NCI-H2171 treated with DMSO at 0.1 percent for 48 hours (cell line): ENCODE measurements at places on chromosomes 1 and 21.
A peak's percentile ranks its signal among the peaks of the same experiment; 100 is the strongest.

DNA sequence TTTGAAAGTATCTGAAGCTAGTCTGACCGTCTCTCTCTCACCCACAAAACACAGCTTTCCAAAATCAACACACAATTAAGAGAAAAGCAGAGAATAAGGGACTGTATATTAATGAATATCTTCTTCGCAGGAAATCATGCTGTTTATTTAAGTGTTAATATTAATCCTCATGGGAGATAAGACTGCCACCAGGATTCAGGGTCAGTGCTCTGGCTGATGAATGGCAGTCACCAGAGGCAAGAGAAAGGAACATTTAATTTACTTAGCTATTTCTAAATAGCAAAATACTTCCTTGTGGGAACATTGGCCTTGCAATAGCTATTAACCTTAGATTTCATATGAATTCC lies 2.2 kb downstream of the SCYL3 start:
- DNase-seq, result no peak

DNA sequence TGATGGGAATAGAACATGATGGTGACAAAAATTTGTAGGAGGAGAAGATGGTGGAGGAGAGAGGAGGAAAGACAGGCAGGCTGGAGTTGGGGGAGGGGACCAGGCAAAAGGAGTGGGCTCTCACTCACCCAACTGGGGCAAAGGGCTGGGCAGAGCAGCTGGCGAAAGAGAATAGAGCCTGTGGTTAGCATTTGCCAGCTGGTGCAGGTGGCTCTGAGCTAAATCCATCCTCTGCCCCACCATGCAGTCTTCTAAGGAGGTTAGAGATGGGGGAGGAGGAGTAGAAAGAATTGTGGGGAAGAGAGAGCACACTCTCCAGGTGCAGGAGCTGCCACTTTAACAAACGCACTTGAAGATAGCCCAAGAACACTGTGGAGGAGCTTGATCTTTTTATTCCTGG lies 27.6 kb upstream of the SLAMF1 start:
- no peak for DNase-seq

- DNase-seq, result no peak
Observed at GRCh38 chr1:2943686-2944260, 77.5 kb upstream of the ACTRT2 start.

- DNase-seq, result no peak
Observed at GRCh38 chr1:229124116-229124515, 146.8 kb upstream of the RAB4A start.

- DNase-seq, result no peak
Observed at GRCh38 chr1:11156963-11157362, 32.2 kb upstream of the ANGPTL7 start.

DNA sequence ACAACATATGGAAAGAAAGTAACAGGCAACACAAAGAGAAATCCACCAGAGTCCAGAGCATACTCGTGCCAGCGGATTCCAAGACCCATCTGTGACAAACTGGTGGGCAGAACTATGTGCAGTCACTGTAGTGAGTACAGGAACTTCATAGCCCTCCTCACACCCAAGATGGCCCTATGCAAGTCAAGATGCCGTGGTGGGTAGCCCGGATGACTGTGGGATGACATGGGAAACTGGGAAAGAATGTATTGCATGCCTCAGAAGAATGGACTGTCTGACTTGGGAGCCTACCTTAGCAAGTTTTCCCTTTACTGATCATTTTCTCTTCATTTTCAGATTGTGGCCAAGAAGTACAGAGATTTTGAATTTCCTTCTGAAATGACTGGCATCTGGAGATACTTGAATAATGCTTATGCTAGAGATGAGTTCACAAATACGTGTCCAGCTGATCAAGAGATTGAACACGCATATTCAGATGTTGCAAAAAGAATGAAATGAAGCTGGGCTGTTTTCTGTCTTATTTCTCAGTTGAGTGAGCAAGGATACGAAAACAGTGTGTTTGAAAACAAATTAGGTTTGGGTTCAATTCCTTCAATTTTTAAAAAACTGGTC lies 47.3 kb downstream of the CLIC6 start:
- no peak for DNase-seq

- DNase-seq, result no peak
Observed at GRCh38 chr1:216549796-216550195, 126.5 kb upstream of the USH2A start.

DNA sequence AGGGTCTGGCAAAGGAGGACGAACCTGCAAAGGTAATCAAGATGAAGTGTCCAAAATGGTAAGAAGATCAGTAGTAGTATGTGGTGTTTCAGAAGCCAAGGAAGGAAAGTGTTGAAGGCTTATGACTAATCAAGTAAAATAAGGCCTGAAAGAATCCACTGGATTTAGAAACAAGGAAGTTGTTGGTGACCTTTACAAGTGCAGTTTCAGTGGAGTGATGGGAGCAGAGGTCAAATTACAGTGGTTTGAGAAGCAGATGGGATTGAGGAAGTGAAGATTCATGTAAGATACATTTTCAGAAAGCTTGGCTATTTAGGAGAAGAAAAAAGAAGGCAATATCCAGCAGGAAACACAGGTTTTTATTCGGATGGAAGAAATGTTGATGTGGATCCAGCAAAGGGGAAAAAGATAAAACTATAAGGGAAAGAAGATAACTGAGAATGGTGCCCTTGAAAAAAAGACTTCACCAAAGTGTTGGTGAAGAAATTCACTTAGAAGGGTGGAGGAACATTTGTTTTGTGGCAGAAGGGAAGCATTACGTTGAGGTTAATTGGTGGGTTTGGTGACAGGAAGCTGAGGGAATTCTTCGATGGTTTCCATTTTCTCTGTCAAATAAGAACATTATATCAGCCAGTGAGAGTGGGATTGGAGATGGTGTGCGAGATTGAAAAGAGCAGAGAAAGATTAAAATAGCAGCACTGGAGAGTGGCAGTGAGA lies 2.1 kb downstream of the ARMH1 start:
- no peak for DNase-seq

- no peak for DNase-seq
Observed at GRCh38 chr1:234331507-234331906, 41.7 kb upstream of the COA6 start.

DNA sequence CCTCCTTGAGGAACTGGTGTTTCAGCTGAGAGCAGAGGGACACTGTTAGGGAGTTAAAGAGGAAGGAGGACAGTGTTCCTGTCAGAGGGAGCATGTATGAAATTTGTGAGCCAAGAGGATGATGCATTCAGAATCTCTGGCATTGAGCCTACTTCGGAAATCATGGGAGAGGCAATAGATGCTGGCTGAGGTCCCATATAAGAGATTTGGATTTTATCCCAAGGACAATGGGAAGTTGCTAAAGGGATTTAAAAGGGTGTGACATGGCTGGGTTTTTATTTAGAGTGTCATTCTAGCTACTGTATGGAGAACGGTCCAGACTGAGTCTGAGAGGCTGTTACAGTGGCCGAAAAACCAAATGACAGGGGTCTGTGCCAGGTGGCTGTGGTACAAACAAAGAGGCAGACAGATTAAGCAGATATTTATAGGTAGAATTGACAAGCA lies 403.2 kb upstream of the B3GALT2 start:
- no peak for DNase-seq

DNA sequence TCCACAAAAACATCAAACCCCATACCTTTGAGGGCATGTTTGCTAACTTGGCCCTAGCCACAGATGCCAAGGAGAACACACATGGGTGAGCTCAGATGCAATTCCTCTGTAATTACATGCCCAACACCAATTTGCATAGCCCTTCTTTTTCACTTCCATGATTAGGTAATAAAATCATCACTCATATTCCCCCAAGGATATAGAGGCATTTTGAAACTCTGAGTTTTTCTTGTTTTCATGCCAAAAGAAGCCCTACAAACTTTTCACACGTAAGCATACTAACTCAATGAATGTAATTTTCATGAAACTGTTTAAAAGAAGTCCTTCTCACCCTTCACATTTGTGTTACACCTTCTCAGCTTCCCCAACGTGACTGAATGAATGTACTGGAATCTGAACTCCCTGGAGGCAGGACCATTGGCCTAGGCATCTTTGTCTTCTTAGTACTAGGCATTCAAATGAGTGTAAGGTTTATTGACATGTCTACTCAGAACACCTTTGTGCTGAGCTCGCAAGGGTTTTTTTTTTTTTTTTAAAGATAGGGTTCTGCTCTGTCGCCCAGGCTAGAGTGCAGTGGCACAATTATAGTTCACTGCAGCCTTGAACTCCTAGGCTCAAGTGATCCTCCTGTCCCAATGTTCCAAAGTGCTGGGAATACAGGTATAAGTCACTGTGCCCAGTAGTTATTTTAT lies 31.0 kb downstream of the FBXO42 start:
- DNase-seq, result no peak

- peak; percentile 23 for DNase-seq
Observed at GRCh38 chr1:87572891-87573290, 244.2 kb downstream of the LMO4 start.

GRCh38 chr1:203328714-203329122 lies 22.2 kb downstream of the FMOD start:
- DNase-seq, result no peak

- DNase-seq, result no peak
Observed at GRCh38 chr1:218735436-218736032, 390.4 kb downstream of the TGFB2 start.

GRCh38 chr1:100532645-100533044 lies 5.3 kb upstream of the GPR88 start:
- DNase-seq, result no peak

- peak; percentile 50 for DNase-seq
Observed at GRCh38 chr1:109040627-109040988, 1.3 kb downstream of the WDR47 start.

GRCh38 chr1:237756304-237756967 lies 134.3 kb downstream of the ZP4 start:
- peak; percentile 41 for DNase-seq

DNA sequence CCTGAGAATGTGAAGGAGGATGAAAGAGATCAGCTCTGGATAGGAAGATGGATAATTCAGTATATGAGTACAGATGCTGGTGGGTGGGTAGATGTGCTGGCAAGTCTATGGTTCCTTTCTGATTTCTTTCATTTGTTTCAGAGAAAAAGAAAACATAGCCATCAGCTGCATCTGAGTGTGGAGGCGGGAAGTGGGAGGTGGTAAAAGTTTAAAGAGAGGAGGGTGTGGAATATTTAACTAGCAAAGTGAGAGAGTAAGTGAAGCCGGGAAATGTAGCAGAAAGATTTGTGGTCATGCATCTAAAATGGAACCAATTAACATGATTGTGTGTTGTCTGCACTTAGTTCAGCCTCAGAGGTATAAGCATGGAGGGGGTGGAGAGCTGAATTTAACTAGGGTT lies 16.4 kb downstream of the RPE65 start:
- DNase-seq, result no peak

DNA sequence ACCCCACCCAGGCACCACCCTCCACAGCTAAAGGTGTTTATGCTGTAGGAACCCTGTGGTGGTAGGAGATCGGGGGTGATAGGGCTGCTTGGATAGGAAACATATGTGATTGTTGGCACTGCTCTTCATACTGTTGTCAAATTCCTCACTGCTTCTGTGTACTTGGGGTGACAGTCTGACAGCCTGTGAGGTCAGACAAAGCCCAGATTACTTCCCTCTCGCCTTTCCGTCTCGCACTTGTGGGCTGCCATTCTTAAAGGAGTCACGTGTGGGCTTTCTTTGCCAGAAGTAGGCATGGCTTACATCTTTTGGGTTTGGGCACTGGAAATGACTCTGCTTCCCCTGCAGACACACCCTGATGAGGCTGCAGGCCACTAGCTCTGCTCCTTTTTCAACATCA lies 363.8 kb downstream of the DISC1 start:
- DNase-seq, result no peak

DNA sequence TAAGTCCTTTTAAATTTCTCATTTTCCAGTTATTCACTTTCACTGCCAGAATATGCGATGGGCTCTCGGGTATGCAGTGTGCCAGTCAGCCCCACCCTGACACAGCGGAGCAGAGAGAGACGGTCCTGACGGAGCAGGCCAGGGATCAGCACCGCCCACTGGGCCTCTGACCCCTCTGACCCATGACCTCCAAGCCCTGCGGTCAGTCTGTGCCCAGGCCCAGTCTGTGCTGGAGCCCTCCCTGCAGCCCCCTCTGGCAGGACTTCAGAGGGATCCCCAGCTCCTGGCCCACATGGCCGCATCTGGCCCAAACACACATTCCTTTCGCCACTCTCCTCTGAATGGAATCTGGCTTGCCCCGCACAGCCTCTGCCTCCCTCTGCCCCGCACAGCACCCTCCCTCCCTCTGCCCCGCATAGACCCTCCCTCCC lies 43.4 kb upstream of the COL6A2 start:
- DNase-seq, result no peak

GRCh38 chr1:159937054-159937750 lies 8.2 kb downstream of the IGSF9 start:
- DNase-seq, result no peak

DNA sequence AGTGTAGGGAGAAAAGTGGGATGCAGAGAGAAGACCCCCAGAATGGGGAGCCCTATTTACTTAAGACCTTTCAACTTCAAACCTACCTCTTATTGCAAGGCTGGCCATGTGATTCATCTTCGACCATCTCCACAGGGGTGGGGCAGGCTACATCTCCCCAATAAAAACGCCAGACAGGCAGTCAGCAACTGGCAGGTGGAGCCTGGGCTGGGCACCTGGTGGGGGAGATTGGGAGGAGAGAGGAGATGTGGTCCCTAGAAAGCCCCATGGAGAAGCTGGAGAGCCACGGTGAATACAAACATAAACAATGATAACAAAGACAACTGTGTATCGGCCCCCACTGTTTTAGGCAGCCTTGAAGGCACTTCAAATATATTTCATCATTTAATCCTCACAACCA lies 336.7 kb upstream of the PROX1 start:
- no peak for DNase-seq

GRCh38 chr1:217564833-217565232 lies 66.1 kb downstream of the GPATCH2 start:
- no peak for DNase-seq

DNA sequence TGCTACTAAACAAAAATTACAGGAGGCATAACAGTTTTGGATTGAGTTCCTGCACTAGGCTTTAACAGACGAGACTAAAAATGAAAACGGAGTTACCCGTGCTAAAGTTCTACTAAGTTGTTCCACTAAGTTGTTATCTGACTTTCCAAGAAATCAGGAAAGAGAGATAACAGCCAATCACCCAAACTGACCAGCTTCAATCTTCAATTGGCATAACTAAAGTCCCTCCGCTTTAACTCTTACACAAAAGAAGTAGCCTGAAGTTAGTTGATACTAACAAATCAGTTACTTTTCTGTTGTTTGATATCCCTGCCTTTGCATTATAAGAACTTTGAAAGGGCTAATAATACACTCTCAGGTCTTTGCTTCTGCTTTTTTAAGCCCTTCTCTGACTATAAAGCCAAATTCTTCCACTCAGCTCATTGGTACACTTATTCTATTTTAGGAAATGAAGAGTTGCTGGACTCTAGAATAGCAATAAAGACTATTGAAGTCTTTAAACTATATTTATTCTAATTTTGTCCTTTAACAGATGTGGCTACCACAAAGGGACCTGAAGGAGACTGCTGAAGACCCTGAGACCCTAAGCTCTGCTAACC lies 61.3 kb downstream of the TESK2 start:
- DNase-seq, result no peak
